Activated CD8-positive, alpha-beta memory T cell treated with anti-CD3 and anti-CD28 coated beads for 4 hours (primary cell): ENCODE measurements at places on chromosomes 5 and 9.

DNA sequence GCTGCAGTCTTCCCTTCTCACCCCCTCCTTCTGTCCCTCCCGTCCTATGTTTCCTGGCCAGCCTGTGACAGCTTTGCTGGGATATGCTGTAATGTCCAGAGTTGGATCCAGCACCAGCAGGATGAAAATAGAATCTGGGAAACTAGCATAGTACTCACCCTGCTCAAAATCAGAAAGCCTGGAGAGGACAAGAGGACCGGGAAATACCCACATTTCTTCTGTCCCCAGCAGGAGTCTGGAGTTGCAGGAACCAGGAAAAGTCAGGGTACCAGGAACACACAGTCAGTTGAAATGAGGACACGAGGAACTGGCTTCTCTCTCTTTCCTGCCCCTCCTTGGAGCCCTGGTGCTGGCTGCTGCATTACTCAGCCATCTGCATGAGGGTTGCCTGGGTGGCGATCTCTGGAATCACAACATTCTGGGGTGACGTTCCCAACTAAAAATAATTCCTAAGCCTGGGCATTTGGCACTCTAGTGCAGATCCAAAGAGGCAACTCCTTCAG is 59.6 kb upstream of the NFIL3 start:
- no peak for DNase-seq

GRCh38 chr9:137575364-137575715 is 3.4 kb downstream of the DPH7 start:
- no peak for DNase-seq

DNA sequence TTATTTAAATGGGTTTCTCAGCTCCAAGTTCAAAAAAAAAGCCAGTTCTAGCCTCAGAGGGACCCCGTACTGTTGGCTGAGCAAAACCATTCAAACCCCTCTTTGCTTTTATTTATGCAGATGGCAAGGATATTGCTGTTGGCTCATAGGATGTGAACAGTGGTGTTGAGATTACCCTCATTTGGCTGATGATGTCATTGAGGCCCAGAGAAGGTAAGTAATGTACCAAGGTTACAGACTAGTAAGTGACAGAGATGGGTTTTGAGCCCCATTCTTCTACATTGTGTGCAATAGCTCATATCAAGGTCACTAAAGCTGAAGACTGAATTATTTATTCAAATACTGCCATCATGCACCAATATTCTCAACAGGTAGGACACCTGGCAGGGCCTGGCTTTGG is 122.2 kb upstream of the PCA3 start:
- no peak for DNase-seq

- DNase-seq: no peak
Measured at GRCh38 chr5:123545506-123545905, 33.5 kb downstream of the CSNK1G3 start.

- DNase-seq: no peak
Measured at GRCh38 chr9:8254541-8254940, 455.0 kb upstream of the DMAC1 start.

DNA sequence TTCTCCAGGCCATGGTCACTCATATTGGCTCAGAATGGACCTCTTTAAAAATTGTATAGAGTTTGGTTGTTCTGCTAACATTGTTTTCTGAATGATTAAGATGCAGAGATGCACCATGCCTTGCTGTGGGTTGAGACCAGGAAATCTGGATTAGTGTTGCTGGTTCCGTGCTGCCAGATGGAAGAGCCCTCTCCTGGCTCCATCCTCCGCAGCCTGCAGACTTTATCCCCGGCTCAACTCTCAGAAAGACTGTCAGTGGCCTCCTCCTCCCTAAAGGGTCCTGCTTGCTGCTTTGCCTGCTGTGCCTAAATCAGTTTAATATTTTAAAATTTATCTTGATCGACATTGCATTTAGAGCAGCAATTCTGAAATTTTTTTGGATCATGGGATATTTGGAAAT is 196.7 kb downstream of the TENT4A start:
- DNase-seq: no peak

DNA sequence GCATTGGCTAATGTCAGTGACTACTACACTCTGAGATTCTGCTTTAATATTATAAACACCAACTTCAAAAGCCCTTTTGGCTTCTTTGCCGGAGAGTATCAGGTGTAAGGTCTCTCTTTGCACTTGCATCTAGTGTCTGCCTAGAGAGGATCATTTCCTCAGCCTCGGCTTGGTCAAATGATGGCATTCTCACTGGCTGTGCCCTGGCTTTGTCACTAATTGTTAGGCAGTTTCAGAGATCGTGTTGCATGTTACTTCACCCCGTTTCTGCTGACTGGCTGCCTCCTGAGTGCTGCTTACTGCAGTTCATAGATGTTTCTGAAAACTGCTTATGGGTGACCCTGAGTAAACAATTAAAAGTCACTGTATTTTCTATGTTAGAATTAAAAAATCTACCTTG is 48.8 kb downstream of the SLC1A3 start:
- no peak for DNase-seq

GRCh38 chr5:121138495-121138907 is 674.4 kb downstream of the PRR16 start:
- DNase-seq: no peak

DNA sequence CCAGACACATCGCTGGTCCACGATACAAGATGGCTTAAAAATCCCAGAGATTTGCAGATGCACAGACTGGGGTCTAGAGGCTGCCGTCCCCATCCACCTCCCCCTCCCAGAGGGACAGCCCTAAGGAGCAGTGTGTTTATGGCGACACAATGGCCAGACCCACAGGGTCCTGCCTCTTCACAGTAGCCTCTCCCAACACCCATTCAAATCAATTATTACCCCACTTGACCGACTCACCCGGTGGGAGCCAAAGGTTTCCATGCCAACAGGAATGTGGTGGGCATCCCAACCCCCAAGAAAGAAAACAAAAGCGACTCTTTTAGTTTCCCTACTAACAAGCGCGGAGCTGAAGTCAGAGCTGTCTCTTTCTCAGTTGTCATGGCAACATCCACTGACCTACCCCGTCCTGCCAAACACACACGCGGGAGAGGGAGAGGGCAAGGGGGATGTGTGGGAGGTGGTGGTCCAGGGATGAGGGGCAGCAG is 209.0 kb downstream of the TTLL11 start:
- no peak for DNase-seq

GRCh38 chr5:10689391-10690081 is 71.5 kb downstream of the DAP start:
- no peak for DNase-seq

DNA sequence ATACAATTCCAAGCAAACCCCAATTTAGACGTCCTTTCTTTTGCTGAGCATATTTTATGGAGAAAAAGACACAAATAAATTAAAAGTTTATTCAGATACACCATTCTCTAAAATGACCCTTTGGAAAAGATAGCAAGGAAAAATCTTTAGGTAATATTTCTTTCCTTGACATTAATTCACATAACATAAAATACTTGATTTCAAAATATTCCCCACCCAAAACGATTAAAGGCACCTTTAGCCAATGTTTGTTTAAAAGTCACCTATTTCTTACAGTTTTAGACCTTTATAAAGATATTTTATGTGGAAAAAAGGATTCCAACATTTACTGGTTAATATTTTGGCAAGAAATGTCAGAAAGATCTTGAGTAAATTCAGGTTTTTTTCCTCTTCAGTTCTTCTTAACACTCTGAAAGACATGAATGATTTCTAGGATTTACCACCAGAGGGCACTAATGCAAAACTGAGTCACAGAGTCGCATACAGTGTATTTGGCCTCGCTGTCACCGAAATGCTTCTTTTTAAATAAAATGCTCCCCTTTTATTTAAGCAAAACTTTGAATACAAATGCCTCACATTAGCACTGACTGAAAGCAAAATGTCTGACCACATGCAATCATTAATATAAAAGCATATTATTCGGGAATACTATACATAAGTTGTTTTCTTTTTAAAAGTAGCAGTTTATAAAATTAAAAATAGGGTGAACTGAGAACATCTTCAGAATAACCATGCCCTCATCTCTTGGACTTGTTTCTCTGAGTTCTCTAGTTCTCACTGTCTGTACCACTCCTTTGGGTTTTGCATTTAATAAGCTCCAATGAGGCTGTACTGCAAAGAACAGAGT is 122.5 kb downstream of the SLC1A3 start:
- no peak for DNase-seq

DNA sequence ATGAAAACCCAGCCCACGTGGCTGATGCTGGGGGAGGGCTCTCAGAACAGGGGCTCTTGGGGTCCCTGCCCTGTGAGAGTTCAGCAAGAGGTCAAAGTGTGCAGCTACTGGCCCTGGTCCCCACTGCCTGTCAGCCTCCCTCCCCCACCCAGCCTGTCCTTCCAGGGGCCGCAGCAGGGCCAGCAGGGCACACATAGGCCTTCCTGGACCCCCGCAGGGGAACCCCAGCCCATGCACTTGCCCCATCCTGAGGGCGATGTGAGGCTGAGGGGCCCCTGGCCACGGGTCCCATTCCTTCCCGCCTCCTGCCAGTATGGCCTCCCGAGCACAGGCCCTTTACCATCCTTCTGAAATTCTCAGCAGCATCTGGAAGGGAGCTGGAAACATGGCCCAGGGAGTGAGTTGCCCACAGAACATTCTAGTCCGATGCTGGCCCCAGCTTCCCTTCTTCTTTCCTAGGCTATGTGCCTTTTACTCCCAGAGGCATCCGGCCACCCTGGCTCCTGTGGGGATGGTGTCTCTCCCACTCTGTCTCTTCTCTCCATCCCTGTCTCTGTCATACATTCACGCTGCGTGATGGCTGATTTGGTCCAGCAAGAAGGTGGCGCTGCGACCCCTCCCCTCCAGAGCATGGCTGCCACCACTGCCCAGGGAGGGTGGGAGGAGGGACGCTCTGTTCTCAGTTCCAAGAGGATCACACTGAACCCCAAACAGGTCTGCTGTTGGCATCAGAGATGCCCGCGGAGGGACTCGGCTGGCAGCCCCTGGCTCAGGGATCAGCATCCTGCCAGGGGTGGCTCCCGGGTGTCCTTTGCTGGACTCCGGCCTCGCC is 19.6 kb downstream of the MRPL36 start:
- no peak for DNase-seq

GRCh38 chr5:30341466-30341865 is 852.0 kb upstream of the CDH6 start:
- DNase-seq: no peak
